ENCODE measurements at places on chromosomes 16 and 17.

DNA sequence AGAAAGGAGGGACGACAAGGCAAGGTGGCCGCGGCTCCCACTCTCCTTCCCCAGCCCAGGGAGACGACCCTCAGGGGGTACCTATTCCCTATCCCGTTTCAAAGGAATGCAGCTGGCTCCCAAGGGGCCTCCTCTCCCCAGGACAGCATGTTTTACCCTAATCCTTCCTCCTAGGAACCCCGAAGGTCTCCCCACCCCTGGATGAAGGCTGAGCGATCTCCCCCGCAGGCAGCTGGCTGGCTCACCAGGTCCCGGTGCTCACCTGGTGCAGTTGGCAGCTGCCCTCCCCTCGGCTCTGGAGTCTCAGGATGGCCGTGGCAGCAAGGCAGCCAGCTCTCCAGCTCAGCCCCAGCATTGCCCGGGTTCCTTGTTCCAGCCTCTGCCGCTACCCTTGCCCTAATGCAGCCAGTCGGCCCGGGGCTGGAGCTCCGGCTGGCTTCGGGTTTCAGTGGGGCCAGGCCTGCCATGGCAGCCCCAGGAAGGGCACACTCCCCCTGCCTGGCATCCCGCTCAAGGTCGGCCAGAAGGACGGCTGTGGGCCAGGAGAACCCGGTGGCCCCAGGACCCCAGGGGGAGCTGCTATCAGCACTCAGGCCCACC is 4.6 kb downstream of the CLUH start:
- no peak for DNase-seq

DNA sequence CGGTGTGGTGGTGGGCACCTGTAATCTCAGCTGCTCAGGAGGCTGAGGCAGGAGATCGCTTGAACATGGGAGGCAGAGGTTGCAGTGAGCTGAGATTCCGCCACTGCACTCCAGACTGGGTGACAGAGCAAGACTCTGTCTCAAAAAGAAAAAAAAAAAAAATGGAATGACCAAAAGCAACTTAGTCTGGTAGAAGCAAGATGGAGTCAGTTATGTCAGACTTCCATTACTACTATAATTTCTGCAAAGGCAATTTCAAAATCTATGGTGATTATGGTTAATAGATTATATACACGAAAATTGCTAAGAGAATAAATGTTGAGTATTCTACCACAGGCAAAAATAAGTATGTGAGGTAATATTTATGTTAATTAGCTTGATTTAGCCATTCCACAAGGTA is 32.3 kb downstream of the NOL11 start:
- no peak for DNase-seq

DNA sequence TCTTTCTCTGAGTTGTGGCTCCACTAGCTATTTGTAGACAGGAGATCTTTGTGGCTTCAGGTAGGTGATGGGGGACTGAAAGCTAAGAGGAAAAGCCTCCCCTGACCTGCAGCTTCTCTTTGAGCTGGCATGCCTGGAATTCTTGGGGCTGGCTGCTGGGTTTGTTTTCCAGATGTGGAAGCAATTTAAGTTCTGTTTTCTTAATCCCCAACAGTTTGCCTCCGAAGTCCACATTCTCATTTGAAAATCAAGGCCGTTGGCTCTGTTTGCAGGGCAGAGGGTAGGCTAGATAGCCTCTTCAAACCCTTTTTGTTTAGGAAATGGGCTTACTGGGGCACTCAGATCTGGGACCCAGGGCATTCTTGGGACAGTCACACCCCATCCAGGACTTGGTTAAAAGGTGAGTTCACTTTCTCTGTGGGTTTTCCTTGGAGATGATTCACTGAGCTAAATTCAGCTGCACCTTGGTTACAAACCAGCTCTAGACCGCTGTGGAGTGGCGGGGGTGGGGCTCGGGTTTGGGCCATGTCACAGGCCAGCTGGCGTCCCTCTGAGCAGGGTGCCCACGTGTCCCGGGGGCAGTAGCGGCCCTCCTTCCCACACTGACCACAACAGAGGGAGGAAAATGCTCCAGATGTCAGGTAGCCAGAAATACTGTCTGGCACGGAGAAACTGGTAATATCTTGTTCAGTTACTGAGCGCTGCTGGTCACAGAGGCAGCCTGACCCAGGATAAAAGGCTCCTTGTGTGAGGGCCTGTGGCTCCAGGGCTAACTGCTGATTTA is 108.5 kb downstream of the RAB11FIP4 start:
- no peak for DNase-seq

DNA sequence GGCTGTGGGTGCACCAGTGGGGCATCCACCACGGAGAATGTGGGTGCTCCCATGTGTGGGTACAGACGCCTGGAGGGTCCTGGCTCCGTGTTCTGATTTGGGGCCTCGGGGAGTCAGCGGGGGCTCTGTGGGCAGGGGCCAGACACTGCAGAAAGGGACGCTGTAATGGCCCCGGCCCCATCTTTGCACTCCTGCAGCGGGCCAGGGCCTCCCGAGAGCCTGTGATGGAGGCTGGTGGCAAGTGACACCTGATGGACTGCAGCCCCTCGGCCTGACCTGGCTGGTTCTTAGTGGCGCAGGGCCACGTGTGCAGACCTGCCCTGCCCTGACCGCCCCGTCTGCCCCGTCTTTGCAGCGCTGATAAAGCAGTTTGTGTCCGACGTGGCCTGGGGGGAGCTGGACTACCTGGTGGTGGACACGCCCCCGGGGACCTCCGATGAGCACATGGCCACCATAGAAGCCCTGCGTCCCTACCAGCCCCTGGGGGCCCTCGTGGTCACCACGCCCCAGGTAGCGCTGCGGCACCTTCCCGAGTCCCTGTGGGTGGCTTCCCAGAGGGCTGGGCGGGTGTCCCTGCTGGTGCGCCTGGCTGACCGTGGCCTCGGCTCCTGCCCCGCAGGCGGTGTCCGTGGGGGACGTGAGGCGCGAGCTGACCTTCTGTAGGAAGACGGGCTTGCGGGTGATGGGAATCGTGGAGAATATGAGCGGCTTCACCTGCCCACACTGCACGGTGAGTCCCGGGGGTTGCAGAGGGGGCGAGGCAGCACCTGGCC is 4.7 kb downstream of the NUBP2 start:
- no peak for DNase-seq
